ENCODE measurements at places on chromosomes 2 and 18. TPM values are rescaled to one million over a fixed set of nuclear protein-coding genes. Genes with fewer than 3 reads are reported as not detected.

ASIC4 gene
- 1.2 TPM for total RNA-seq

ERFE gene
- 11.2 TPM for total RNA-seq

ALS2 gene
- 23.6 TPM for total RNA-seq

GALNT13 gene
- 8.7 TPM for total RNA-seq

GPAT2 gene
- total RNA-seq = 0.44 TPM

SERPINB12 gene
- not detected for total RNA-seq

CHST9 gene
- total RNA-seq = 2.7 TPM

C2orf92 gene
- total RNA-seq = 4.2 TPM

HOXD4 gene
- not detected for total RNA-seq

C2orf15 gene
- 5.7 TPM for total RNA-seq

MTLN gene
- 99.7 TPM for total RNA-seq
